ENCODE measurements at places on chromosomes 4 and X.

DNA sequence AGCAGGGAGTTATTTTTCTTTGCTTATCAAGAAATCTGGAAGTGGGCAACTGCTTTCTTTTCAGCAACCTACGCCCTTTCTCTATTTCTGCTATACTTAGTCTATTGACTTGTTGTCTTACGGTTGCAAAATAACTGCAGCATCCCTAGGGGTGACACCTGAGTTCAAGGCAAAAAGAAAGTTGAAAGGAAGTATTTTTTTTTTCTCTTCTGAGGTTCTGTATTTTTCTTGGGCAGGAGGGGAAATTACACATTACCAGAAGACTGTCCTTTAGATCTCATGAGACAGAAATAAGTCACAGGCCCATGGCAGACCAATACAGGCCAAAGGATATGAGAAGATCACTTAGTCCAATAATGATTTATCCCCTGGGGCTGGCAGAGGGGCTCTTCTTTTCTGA, 204.7 kb upstream of the CASK start:
- no peak for DNase-seq

GRCh38 chr4:81621490-81621889, 149.8 kb upstream of the RASGEF1B start:
- DNase-seq: no peak

GRCh38 chr4:86033171-86033570, 326.7 kb downstream of the MAPK10 start:
- no peak for DNase-seq

GRCh38 chr4:53562409-53562808, 28.9 kb downstream of the LNX1 start:
- no peak for DNase-seq

DNA sequence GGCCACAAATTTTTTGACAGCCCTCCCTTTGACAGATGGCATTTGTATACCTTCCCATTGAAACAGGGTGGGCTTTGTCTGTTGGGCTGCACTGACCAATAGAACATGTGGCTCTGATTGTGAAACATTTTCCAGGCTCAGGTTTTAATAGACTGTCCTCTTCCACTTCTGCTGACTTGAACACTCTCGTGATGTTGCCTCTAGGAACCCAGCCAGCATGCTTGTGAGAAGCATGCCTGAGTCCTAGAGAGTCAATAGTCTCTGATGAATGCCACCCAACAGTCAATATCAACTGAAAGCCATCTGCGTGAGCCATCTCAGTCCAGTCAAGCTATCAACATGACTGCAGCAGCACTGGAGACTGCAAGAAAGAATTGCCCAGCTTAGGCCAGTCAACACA, 290.0 kb downstream of the SLC7A11 start:
- DNase-seq: no peak

GRCh38 chrX:132435222-132435621, 53.6 kb downstream of the MBNL3 start:
- no peak for DNase-seq

DNA sequence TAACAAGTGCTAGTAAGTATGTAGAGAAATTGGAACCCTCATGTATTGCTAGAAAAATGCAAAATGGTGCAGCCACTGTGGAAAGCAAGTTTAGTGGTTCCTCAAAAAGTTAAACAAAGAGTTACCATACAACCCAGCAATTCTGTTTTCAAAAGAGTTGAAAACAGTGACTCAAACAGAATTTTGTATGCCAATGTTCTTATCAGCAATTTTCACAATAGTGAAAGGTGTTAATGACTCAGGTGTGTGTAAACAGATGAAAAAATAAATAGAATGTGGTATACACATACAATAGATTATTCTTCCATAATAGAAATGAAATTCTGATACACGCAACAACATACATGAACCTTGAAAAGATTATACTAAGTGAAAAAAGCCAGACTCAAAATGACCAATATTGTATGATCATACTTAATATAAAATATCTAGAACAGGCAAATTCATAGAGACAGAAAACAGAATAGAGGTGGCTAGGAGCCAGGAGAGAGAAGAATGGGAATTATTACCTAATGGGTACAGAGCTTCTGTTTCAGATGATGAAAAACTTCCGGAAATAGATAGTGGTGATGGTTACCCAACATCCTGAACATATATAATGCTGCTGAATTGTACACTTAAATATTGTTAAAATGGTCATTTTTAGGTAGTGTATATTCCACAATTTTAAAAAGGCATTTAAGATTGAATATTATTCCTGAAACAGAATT, 51.6 kb downstream of the WDFY3 start:
- DNase-seq: no peak

DNA sequence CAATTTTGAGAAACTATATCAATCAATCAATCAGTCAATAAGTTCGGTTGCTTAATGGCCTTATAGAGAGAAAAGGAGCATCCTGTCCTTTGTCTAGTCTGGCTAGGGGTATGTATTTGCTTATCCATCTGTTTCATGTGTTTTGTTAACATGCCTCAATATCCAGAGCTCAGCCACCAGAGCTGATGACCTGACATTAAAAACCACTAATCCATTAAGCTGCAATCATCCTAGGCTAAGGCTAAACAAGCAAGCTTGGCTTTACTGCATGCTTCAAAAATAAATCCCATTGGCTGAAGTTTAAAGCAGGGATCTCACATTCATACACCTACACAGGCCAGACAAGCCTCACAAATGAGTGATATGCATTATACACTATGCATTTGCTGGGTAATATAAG, 139.7 kb downstream of the INPP4B start:
- no peak for DNase-seq

GRCh38 chrX:115266300-115266699, 23.2 kb upstream of the LUZP4 start:
- no peak for DNase-seq

DNA sequence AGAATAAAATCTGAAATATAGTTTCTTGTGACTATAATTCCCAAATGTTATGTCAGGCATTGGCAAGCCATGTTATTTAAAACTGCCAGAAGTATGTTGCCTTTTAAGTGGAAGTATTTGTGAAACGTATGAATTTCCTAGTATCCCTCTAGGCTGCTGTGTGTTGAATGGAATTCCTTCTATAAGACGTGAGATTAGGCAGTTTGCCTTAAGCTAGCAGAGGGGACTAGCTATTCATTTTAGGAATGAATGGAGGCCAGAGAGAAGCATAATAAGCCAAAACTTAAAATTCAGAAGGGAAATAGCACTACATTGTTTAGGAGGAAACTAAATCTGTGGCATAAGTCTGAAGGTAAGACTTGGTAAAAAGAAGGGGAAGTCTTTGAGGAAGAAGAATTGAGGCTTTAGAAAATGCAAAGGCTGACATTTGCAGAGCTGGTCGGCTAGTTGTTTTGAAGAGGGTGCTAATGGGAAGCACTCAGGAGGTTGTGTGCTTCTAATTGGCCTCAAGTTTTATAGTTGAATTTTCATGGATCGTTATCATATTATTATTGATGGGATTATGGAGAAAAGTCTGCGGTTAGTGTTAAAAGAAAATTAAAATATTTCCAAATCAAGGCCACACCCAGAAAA, 57.1 kb downstream of the TMEM131L start:
- DNase-seq: no peak

DNA sequence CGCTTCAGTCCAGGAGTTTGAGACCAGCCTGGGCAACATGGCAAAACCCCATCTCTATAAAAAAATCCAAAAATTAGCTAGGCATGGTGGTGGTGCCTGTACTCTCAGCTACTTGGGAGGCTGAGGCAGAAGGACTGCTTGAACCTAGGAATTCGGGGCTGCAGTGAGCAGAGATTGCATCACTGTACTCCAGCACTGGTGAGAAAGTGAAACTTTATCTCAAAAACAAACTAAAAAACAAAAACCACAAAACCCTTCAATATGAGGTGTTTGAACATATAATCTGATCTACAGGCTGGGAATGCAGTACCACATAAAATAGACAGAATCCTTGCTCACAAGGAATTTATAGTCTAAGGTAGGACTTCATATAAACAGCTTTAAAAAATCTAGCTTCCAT, 103.9 kb downstream of the PDS5A start:
- DNase-seq: peak; percentile 3
